MM.1S (cell line): ENCODE measurements at places on chromosomes 4 and X.

GRCh38 chrX:72330131-72330530, 24.4 kb upstream of the CITED1 start:
- DNase-seq, result no peak

- DNase-seq, result no peak
These were observed 46.6 kb downstream of the MAP7D3 start for GRCh38 chrX:136204571-136204970.

DNA sequence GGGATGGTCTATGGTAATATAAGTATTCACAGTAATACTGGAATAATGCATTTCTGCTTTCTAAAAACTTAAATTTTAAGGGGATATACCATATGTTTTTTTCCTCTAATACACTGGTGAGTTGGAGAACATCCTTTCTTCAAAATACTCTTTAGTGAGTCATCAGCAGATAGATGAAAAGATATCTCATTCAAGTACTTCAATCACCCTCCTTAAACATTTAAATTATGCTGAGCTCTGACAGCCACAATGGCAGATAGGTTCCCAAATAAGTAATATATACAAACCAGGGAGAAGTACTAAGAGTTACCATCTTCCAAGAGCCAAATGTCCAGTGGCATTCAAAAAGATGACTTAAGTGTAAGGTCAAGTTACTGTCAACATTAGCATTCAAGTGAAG, 52.2 kb downstream of the AMMECR1 start:
- DNase-seq, result no peak

DNA sequence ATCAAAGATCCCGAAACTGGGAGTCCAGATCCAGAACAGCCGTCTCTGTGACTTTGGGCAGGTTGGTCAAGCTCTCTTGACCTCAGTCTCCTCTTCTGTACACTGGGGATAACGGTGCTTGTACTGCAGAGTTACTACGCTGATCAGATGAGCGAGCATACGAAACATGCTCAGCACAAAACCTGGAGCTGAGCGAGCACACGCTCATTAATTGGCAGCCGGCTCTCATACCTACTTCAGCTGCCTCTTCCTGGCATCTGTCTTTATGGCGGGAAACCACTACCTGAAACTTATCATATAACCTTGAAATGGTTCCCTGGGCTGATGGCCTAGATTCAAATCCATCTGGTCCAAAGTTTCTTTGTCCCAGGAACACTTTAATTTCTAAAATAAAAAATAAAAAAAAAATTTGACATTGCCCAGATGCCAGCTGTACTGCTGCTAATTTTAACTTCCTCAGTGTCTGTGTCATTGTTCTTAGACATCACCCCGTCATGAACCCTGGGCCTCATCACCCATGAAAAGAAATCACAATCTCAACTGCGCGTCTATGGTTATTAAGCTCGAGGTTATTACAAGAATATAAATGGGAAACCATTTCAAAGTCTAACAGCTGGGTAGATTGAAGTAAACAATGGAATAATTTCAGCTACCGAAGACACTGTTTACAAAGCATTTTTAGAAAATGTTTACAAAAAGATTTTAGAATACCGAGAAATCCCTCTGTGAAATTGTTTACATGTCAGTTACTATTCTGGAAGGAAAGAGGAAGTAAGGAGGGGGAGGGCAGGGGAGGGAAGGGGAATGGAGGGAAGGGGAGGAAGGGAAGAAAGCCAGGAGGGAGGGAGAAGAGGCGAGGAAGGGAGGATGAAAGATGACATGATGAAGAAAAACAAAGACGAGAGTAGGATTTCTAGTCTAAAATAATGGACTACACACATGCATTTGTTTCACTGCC, 49.0 kb downstream of the CRMP1 start:
- no peak for DNase-seq

DNA sequence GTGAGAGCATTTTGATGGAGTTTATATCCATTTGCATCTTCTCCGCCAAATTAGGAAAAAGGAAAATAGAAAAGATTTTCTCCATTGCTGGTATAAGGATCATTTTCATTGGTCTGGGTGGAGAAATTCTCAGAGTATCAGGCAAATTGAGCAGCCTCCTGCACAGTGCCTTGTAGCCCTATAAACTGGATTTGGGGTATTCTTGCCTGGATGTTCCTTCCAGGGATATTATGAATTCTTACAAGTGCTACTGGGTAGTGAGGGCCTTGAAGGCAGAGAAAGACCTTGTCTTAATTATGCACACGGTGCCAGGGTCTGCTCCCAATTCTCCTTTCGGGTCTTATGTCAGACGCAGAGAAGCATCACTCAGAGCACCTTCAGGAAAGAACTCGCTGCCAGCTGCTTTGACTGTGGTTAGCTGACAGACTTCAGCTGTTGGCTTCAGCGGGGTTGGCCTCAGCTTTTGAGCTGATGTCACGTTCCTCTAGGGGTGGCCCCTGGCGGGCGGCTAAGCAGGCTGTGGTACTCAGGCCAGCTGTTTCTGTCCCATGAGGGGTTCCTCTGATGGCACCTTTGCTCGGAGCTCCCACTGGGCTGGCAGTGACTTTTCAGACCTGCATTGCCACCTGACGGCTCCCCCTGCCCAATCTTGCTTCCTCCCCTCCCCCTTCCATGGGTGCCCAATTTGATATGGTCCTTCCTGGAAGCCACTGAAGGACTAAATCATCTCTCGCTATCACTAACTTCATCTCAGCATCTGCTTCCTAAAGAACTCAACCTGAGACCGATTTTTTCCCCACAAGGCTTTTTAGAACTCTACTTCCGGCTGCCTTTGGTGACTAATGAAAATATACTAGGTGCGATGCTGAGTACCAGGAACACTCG, 519.5 kb downstream of the BCOR start:
- DNase-seq, result peak; percentile 53

DNA sequence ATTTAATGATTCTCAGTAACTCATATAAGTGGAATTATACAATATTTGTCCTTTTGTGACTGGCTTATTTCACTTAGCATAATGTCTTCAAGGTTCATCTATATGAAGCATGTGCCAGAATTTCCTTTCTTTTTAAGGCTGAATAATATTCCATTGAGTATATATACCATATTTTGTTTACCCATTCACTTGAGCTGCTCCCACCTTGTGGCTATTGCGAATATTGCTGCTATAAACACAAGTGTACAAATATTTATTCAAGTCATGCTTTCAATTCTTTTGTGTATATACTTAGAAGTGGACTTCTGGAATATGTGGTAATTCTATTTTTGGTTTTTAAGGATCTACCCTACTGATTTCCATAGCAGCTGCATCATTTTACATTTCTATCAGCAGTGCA, 219.1 kb downstream of the MID1 start:
- DNase-seq, result no peak

DNA sequence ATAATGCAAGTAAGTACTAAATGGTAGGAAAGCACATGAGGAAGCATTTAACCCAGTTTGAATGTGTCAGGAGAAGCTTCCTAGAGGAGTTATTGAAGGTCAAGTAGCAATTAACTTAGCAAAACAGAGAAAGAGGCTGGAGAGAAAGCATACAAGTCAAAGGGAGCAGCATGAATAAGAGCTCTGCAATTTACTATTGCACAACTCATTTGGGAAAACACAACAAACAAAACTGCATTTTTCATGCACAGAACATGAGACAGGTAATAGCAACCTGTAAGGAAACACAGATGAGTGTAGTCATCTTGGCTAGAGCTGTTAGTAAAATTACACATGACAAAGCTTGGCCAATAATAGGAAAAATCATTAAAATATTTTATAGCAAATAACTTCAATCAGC, 538.1 kb downstream of the PPP4R3C start:
- DNase-seq, result no peak

- DNase-seq, result no peak
These were observed 72.0 kb downstream of the TMEM144 start for GRCh38 chr4:158282252-158282651.

DNA sequence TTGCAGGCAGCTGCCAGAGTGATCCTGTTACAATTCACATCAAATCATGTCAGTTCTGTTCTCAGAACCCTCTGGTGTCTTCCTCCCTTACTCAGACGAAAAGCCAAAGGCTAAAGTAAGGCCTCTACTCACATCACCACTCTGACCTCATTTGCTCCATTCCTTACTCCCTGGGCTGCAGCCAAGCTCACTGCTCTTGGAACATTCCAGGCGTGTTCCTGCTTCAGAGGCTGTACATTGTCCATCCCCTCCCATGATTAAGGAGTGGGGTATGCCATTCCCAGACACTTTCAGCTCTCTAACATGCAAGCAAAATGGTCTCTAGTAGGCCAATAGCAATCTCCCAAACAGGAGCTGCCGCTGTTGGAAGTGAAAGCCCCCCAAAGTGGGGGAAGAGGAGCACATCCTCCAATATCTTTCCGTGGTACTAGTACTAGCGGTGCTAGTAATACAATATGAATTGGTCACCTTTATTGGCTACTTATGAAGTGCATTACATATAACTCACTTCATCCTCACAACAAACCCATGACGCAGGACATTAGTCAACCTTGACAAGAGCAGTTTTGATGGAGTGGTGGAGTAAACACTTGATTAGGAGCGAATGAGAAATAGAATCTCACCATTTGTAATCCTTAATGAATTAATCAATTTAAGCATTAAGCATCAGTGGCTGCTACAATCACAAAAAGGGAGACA, 15.0 kb downstream of the GAB3 start:
- no peak for DNase-seq
